ENCODE measurements at places on chromosomes 1 and 21. TPM values are rescaled to one million over a fixed set of nuclear protein-coding genes. Genes with fewer than 3 reads are reported as not detected.

ASCL5 gene
- total RNA-seq = 0.27 TPM

RXRG gene
- total RNA-seq = not detected

MAPKAPK2 gene
- total RNA-seq = 58.7 TPM

ZNF124 gene
- total RNA-seq = 5.0 TPM

TRIM67 gene
- total RNA-seq = 0.12 TPM

TPTE gene
- not detected for total RNA-seq

ADAM30 gene
- not detected for total RNA-seq

EPHA2 gene
- total RNA-seq = 125 TPM

MTARC2 gene
- 13.5 TPM for total RNA-seq

AMPD1 gene
- total RNA-seq = not detected

MPL gene
- total RNA-seq = not detected

ADCY10 gene
- total RNA-seq = 0.20 TPM

CCDC27 gene
- not detected for total RNA-seq

OPRD1 gene
- total RNA-seq = 0.08 TPM

NPR1 gene
- total RNA-seq = 1.4 TPM

APP gene
- total RNA-seq = 284 TPM

OR2G6 gene
- total RNA-seq = not detected

GPR137B gene
- 17.1 TPM for total RNA-seq

PIK3R3 gene
- 1.1 TPM for total RNA-seq

SLC1A7 gene
- total RNA-seq = not detected

IL24 gene
- 0.42 TPM for total RNA-seq

UBL4B gene
- total RNA-seq = not detected

MYBPH gene
- not detected for total RNA-seq

RCSD1 gene
- not detected for total RNA-seq

CYP4A11 gene
- total RNA-seq = not detected

IL22RA1 gene
- total RNA-seq = 7.3 TPM

POGZ gene
- 17.8 TPM for total RNA-seq

GPR25 gene
- total RNA-seq = not detected

ADGRL2 gene
- total RNA-seq = 8.7 TPM

MNDA gene
- total RNA-seq = not detected

SH2D2A gene
- total RNA-seq = 5.0 TPM

GNAT2 gene
- not detected for total RNA-seq

AMY2A gene
- not detected for total RNA-seq

IGSF21 gene
- total RNA-seq = not detected

TNN gene
- not detected for total RNA-seq

ANGPTL3 gene
- total RNA-seq = not detected

ARHGAP29 gene
- 15.4 TPM for total RNA-seq

C1QB gene
- not detected for total RNA-seq

COL16A1 gene
- 4.5 TPM for total RNA-seq

Data from A549 treated with ZK216348 at 1 μM for 4 hours (cell line).